ENCODE measurements at places on chromosomes 3 and 15.

GRCh38 chr3:25297667-25298585 is 130.1 kb upstream of the RARB start:
- DNase-seq: peak; percentile 61

GRCh38 chr3:27380433-27381357 is 11.5 kb upstream of the NEK10 start:
- no peak for DNase-seq

GRCh38 chr15:20340331-20340811 is 201.2 kb downstream of the GOLGA6L6 start:
- DNase-seq: no peak

- DNase-seq: no peak
These were observed 837.8 kb downstream of the DIPK2A start for GRCh38 chr3:144809380-144809779.

DNA sequence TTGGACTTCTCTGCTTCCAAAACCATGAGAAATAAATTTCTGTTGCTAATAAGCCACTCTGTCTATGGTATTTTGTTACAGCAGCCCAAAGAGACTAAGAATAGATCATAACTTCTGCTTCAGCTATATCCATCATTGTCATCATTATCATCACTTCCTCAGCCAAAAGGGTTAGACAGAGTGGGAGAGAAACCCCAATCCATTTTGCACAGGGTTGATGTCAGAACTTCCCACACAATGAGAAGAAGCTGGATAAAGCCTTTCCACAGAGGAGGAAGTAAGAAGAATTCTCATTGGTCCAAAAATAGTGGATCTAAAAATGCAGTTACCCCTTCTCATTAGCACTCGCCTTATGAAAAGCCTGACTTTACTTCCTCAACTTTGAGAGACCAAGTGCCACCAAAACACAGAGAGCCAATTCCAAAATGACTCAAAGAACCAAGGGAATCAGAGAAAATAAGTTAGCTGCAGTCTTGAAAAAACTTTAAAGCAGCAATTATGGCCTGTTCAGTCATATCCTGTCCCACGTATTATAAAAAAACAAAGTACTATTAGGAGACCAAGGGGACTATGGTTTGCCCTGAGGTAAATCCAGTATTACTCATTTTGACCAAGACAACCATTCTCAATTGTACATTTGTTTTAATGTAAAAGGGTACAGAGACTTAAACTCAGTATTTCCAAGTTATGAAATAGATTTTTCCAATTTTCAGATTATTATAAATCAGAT is 80.2 kb downstream of the WNT5A start:
- no peak for DNase-seq

DNA sequence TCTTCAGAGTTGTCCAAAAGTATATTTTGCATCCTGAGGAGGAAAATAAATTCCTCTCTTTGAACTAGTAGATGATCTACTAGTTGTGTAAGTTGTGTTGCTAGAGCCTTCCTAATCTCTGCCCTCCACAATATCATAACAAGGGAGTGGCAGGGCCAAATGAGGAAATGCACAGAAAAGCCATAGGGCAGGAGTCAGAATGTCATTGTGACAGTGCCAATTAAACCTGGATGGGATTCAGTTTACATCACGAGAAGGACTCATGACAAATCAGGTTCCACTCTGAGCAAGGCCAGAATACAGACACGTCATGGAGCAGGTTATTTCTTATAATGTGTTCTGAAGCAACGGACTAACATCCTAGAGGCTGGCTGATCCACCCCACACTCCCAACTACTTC is 483.2 kb downstream of the CNTN6 start:
- DNase-seq: no peak

GRCh38 chr3:53193466-53194209 is 32.6 kb downstream of the PRKCD start:
- DNase-seq: no peak

- DNase-seq: no peak
These were observed 522 bp upstream of the LMLN start for GRCh38 chr3:197959500-197959890.

GRCh38 chr3:154799800-154800199 is 280.3 kb upstream of the MME start:
- DNase-seq: no peak

- DNase-seq: no peak
These were observed 64.8 kb upstream of the LPP start for GRCh38 chr3:188088948-188089685.

GRCh38 chr3:124529826-124530571 is 200.3 kb upstream of the UMPS start:
- no peak for DNase-seq

DNA sequence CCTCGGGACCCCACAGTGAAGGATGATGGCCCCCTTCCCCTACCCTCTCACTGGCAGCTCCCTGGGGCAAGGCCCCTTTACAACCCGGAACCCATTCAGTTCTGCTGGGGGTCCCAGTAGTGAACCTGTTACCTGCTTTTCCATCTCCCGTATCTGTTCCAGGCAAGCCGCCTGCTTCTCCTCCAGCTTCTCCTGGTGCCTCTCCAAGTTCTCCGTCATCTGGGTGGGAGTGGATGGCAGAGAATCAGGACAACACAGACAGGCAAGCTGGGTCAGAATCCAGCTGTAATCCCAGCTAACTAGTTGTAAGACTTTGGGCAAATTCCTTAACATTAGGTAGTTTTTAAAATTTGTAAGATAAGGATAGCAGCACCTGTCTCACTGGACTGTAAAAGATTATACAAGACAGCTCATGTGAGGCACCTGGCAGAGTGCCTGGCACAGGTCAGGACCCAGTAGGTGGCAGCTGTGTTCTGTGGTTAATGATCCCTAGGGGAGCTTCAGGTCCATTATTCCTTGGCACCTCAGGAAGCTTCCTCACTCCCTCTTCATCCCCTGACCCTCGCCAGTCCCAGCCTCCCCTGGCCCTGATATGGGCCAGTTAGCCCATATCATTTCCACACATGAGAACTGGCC is 6.4 kb upstream of the ANKRD63 start:
- no peak for DNase-seq

- no peak for DNase-seq
These were observed 48.1 kb downstream of the CFAP20DC start for GRCh38 chr3:59001675-59002074.

- DNase-seq: no peak
These were observed 184.9 kb upstream of the LPP start for GRCh38 chr3:187968883-187969580.

DNA sequence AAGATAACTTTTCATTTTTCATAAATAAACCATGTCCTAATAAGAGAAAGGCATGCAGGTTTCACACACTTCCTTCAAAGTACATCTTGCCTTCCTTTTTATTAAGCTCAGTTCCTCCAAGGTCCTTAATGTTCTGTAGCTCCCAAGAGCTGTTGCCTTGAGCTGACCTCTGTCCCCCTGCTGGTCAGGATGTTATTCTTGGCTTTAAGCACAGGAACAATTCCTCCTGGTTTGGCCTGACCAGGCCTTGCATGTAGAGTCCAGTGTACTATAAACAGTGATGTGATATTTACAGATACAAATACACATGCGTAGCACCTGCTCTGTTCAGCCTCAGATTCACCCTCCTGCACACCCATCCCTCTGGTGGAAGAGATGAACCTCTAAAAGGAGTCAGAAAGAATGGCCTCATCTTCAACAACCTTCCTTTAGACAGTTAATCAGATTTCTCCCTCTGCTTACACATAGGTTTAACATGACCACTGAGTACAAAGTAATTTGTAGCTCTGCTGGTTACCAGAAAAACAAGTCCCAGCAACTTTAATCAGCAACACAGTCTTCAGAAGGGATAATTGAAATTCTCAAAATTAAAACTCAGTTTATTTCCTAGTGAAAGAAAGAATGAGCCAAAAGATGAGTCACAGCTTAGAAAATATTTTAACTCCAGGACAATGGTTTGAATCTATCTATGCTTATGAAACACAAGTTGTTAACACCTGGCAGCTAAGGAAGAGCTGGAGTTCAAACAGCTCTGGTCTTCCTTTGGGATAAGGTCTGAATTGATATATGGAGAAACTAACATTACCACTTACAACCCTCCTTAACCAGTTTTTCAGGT is 46.5 kb downstream of the PTPN9 start:
- DNase-seq: no peak

GRCh38 chr3:55267206-55267930 is 219.7 kb downstream of the WNT5A start:
- no peak for DNase-seq

GRCh38 chr3:104519468-104520227 is 847.1 kb upstream of the ALCAM start:
- DNase-seq: no peak

DNA sequence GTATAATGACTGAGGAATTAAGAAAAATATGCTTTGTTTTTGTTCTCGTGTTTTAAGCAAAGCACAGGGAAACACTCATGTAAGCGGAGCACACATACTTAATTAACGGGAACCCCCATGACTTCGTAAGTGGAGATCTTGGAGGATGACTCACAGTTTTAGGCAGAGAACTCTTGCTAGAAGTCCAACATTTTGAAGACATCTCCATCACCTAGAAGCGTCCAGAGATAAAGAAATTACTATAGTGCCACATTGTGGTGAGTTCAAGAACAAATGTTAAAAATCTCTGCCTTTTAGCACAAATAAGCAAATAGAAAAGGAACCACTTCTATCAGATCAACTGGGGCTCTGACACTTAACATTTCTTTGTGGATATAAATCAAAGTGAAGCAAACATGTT is 194.1 kb upstream of the ARHGEF26 start:
- DNase-seq: peak; percentile 7

DNA sequence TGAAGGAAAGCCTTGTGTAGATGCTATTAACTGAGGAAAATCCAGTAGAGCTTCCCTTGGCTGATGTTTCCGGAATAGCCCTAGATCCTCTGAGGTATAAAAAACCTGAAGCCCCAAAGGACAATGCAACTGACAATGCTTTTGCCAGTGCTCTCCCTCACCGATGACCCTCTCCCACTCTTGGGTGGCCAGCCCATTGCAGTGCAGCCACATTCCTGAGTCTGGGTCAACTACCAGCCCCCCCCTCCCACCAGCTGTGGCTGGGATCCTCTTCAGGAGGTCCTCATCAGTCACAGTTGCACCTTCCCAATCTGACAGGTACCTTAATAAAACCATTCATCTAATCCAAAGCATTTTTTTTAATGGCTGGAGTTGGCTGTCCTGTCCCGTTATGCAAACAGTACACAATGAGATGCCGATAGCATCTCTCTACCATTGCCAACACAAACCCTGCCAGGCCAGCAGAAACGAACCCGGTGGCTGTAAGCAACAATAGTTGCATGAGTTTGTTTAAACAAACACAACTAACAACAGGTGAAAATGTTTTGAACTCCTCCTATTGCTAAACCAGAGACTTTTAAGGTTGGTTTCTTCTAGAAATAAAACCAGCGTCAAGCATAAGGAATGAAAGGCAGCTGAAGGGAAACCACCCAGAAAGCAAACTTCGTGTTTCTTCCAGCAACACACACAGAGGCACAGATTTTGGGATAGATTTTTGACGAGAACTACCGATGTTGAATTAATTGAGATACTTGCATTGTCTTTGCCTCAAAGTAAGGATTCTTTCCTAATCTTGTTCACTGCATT is 128.3 kb upstream of the ARHGEF3 start:
- DNase-seq: no peak

- DNase-seq: no peak
These were observed 147.0 kb downstream of the CACNA1D start for GRCh38 chr3:53641397-53641796.

DNA sequence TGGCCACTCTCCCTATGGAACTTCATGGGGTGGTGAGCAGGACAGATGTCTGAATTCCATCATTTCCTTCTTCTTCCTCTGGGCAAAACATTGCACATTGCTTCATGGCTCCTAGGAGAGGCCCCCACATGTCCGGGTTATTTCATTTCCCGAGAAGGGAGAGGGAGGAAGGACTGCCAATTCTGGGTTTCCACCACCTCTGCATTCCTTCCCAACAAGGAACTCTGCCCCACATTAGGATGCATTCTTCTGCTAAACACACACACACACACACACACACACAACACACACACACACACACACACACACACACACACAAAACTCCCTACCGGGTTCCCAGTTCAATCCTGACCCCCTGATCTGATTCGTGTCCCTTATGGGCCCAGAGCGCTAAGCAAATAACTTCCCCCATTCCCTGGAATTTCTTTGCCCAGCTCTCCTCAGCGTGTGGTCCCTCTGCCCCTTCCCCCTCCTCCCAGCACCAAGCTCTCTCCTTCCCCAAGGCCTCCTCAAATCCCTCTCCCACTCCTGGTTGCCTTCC is 1.9 kb downstream of the RHO start:
- DNase-seq: no peak

DNA sequence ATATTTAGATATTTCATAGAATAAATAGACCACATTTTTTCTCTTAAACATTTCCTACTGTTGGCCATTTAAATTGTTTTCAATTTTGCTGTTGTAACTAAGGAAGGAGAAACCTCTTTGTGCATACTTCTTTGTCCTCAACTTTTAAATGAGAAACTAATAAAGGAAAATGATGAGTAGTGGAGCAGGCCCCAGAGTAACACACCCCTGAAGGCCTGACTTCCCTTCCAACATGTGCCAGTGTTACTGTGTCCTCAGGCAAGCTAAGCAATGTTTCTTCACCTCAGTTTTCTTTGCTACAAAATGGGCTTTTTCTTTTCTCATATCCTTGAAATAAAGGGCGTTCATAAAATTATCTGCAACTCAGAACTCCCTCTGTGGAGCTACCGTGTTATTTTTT is 53.7 kb downstream of the RPL22L1 start:
- no peak for DNase-seq

DNA sequence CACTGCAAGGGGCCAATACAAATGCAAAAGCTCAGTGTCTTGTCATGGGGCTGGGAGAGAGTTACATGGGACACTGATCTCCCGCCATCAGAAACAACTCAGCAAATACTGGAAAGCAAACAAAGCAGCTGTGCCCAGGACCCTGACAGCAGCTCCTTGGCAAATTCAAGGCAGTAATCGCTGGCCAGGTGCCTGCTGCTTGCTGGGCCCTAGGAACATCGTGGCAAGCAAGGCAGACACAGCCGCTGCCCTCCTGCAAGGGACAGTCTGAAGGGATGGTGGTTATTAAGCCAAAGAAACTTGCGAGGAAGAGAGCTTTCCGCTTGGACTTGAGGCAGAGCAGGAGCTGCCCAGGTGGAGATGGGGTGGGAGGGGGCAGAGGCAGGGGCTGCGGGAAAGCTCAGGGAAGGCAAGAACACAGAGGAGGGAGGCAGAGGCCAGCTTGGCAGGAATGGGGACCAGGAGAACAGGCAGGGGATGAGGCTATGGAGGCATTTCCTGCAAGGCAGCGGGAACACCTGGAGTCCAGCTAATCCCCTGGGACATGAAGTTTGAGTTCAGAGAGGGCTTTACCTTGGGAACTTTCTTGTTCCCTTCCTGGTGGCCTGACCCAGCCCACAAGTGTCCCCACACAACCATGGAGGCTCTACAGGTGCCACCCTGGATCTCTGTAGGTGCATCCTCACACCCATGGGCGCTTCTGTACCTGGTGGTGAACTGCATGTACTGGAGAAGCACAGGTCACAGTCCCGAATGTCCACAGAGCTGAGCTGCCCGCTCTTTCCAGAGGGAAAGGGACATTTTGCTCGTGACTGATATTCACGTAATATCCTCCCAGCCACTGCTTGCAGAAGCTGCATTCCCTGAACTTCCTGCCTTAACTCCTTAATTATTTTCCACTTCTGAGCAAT is 78.7 kb upstream of the ATP2B2 start:
- DNase-seq: no peak
